ENCODE measurements at places on chromosomes 2 and 18.

- no peak for DNase-seq
Measured at GRCh38 chr2:203225423-203226039, 13.3 kb upstream of the CYP20A1 start.

GRCh38 chr2:98278074-98278473 is 68.2 kb upstream of the CNGA3 start:
- no peak for DNase-seq

DNA sequence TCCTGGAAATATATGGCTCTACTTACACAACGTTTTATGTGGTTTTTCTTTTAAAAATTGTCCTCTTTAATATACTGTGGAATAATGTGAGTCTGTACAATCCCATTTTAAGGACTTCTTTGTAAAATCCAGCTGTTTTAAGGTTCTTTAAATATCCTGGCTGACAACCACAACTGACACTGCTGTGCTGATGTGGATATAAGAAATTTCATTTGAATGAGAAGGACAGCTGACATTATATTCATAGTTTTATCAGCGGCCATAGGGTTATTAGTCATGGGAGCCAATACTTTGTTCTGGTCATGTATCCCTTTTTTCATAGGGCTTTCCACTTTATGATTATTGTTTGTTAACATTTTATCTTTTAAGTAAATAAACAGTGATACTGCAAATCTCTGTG is 169.5 kb downstream of the CAMKMT start:
- DNase-seq = no peak

DNA sequence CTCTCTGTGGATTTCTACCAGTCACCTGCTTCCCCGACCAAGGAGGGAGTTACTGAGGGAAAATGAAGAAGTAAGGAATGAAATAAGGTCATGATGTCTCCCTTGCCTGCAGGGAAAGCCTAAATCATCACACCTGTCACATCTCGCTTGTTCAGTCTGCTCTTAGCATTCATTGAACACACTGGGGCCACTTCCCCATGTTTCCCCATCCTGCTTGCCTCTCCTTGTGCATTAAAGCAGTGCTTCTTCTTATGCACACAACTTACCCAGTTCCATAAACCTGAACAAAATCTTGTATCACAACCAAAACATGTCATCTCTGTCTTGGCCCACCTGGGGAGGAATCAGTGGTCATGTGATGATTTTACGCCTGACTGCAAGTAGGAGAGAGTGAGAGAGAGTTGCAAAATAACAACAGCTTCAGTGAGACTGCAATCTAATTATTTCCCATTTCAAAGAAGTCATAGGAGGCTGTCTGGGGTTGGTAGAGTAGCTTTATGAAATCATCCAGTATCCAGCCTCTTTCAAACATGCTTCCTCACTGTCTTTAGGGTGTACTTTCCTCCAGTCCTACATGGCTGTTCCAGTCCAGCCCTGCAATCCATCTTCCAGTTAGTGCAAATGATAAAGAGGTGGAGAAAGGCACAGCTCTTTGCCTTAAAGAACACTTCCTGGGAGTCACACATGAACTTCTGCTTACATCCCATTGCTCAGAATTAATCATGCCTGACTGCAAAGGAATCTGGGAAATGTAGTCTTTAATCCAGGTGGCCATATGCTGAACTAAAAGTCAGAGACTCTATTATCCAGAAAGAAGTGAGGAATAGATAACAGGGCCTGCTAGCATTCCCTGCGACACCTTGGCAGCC is 220.1 kb downstream of the HAUS1 start:
- no peak for DNase-seq

- DNase-seq = no peak
Measured at GRCh38 chr2:196291873-196292800, 120.8 kb upstream of the STK17B start.

- DNase-seq = no peak
Measured at GRCh38 chr2:162840598-162841246, 2.2 kb upstream of the KCNH7 start.

DNA sequence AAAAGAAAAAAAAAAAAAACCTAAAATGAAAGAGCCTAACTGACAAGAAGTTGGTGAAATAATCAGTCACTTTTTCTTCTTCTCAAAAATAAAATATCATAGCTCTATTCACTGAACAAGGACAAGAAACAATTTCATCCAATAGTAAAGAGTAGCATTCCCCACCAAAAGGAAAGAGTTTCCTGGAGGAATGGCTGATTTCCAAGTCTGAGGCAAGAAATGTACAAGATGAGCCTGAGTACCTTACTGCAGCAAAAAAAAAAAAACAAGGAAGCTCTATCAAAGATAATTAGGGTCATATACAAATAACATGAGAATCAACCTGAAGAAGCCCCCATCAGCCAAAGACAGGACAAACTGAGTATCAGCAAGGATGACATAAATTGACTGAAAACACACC is 11.5 kb downstream of the ROCK1 start:
- DNase-seq = no peak

DNA sequence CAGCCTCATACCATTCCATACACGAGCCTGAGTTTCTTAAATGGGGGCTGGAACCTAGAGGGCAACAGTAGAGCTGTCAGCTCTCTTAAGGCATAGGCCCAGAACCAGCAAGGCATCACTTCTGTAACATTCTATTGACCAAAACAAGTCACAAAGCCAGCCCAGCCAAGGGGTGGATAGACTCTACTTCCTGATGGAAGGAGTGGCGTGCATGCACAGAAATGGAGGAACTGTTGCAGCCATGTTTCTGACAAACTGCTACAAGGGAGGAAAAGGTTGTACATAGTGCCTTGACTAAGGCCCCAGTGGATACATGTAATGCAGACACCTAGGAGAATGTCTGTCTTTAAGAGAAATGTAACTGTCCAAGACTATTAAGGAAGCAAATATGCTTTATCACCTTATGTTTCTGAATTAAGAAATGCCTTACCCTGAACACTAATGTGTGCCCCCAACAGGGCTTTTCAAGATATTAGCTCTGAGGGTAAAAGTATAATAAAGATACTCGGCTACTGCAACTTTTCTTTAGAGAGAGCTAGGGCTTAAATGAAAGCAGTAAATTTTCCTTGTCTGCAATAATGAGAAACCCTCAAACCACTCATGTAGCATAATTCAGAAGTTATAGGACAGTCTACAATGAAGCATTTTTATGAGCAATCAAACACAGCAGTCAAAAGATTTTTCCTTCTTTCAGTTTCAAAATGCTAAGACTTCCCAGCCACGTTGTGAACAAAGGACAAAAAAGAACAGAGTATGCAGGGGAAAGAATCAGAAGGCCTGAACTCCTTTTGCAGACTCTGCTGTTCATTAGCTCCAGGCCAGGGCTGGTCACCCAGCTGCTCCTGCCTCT is 35.1 kb upstream of the CDC42EP3 start:
- DNase-seq = no peak

DNA sequence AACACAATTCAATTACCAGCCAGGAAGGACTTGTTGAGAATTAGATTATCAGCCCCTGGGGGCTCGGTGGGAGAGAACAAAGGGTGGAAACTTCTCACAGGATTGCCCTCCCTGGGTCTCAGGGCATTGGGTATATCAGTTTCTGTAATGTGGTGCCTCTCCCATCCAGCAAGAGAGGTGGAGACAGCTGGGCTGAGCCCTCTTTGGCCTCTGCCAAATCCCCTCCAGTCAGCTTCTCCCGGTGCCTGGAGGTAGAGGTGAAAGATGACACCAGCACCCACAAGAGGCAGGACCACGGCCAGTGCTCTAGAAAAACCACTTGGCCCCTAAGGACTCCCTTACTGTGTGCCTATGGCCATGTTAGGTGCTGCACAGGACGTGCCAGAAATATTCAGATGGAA is 179.7 kb downstream of the HAUS1 start:
- DNase-seq = no peak

- DNase-seq = no peak
Measured at GRCh38 chr2:170341684-170342623, 164.0 kb downstream of the MYO3B start.

DNA sequence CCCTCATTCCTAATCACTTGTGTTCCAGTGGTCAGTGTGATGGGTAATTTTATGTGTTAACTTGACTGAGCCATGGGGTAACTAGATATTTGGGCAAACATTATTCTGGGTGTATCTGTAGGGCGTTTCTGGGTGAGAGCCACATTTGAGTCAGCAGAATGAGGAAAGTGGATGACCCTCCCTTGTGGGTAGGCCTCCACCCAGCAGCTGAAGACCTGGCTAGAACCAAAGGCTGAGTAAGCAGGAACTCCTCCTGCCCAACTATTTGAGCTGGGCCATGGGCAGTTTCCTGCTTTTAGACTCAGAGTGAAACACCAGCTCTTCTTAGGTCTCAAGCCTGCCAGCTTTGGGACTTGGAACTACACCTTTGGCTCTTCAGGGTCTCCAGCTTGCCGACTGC is 141.8 kb downstream of the ACKR3 start:
- no peak for DNase-seq

DNA sequence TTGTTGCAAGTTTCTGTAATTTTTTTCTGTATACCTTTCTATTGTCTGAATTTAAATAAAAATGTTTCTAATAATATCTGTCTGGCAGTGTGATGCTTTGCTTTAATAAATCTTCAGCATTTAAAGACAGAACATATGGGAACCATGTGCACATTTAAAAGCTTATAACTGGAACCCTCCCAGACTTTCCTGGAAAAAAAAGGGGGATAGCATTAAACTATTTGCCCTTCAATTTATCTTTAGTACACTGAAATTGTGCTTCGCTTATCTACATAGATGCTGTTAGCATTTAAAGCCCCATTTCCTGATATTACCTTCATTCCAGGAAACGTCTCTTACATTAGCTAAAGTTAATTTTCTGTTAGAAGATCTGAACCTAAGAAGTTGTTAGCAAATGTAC is 64.6 kb downstream of the ZC3H6 start:
- DNase-seq = no peak

DNA sequence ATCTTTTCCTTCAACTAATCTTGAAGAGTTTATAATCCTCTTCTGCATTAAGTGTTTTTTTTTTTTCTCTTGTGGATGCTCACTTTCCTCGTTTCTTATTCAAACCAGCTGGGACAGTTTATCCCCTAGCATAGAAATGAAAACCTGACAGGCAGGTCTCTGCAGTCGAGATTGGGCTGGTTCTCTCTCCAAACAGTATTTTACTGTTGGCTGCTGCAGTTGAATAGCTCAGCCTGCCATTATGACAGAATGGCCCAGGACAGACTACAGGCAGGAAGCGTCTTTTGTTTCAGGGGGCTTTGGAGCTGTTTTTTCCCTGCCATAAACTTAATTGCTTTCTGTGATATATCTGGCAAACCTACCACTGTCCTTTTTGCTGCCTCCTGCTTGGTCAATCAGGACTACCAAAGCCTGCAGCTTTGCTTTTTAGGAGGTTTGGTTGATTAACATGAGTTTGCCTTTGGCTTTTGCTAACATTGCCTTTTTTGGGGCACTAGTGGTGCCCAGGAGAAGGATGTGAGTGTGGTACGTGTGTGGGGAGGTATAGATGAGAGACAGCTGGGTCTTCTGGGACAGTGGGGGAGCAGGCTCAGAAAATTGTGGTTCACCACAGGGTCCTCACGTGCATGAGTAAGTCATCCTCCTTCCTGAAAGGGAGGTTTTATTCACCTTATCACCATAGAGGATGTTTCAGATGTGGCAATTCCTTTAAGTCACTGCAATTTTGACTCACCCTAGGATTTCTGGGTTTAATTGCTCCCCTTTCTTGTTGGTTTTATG is 128.7 kb downstream of the LYPD6B start:
- DNase-seq = peak; percentile 7

GRCh38 chr2:8059255-8059654 is 622.6 kb upstream of the ID2 start:
- no peak for DNase-seq

DNA sequence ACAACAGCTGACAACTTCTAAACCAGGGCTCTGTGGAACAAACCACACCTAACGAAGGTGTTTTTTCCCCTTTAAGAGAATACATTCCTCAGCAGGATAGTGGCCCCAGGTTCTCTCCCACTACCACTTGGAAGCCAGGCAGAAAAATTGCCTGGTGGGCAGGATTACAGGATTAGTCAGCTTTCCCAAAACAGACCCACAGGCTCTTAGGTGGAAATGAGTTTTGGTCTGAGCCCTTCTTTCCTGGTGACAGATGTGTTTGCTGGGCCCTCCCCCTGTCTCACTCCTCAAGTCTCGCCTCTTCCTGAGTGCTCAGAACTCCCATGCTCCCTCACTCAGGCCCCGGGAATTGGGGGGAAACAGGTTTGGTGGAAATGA is 139.4 kb upstream of the HAAO start:
- no peak for DNase-seq

DNA sequence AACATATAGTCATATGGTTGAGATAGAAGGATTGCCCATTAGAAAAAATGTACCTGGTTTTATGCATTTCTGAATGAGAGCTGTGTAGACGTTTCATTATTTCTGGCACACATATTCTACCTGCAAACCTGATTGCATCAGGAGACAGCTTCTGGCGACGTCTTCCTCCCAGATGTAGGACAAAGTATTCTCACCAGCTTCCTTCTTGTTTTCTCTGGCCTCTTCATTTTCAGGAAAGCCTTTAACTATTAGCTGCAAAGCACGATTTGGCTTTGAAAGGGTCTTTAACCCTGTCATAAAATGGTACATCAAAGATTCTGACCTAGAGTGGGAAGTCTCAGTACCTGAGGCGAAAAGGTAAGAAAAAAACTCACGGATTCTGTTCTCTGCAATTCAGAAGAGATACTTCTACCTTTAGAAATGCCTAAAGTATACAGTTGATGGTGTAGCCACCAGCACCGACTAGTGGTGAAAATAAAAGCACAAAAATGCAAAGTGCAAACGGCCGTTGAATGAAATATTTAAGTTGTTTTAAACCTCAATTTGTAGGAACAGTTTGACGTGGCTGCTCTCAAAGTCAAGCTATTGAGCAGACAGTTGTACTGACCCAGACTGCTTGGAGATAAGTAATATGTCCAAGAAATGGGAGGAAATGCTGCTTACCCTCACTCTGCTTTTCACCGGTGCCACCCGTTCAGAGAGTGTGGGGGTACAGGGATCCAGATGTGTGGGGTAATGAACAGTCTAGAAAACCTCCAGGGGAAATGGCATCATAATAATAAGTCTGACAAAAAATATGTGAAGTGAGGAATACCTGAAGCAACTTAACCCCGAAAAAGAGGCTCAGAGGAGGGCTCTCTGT is 20.2 kb downstream of the IL18RAP start:
- DNase-seq = peak; percentile 6

- DNase-seq = no peak
Measured at GRCh38 chr2:8469709-8470493, 212.0 kb upstream of the ID2 start.

DNA sequence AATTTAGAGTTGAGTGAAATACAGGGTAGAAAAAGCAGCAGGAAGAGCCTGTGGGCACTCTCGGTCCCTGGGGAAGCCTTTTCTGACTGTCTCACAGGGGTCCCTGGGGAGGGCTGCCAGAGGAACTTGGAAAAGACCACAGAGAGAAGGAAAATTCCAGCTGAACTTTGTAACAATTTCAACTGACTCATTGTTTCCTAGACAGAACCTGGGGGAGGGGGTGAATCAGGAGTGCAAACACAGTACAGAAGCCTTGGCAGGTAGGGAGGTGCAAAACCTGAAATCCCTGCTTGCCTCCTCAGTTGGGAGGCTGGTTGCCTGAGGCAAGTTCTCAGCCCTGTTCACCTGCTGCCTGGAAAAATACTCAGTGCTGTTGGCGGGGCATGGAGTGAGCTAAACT is 106.8 kb downstream of the GRB14 start:
- DNase-seq = no peak
